CD4-positive, alpha-beta memory T cell (primary cell): ENCODE measurements at places on chromosomes 6 and 20.

- no peak for DNase-seq
Observed at GRCh38 chr6:98717988-98718387, 116.4 kb upstream of the POU3F2 start.

DNA sequence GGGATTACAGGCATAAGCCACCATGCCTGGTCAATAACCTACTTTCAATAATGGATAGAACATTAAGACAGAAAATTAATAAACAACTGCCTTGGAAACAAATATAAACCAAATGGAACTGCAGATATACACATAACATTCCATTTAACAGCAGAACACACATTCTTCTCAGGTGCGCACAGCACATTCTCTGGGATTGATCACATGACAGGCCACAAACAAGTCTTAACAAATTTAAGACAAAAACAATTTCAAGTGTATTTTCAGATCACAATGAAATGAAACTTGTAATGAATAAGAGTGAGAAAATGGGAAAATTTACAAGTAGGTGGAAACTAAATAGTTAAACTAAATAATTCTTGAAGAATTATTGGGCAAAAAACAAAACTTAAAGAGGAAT lies 167.9 kb downstream of the TBX18 start:
- no peak for DNase-seq

DNA sequence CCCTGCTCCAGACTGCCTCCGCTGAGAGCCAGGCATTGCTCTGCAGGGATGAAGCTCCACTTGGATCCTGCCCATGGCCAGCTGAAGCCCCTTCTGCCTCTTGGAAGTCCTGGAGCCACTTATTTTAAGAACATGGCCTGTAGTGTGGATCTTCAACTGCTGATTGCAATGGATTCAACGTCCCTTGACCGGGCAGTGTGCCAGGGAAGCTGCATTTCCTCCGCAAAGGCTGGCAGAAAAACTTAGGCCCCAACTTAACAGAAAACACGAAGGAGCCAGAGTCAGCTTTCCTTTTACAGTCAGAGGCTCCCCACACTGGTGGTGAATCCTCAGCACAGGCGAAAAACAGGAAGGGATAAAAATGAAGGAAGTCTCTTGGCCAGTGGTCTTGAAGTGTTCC lies 26.3 kb upstream of the FOXQ1 start:
- DNase-seq, result no peak

GRCh38 chr20:11852811-11853210 lies 64.9 kb upstream of the BTBD3 start:
- DNase-seq, result no peak

GRCh38 chr20:32159766-32160221 lies 47.7 kb downstream of the PLAGL2 start:
- DNase-seq, result no peak

DNA sequence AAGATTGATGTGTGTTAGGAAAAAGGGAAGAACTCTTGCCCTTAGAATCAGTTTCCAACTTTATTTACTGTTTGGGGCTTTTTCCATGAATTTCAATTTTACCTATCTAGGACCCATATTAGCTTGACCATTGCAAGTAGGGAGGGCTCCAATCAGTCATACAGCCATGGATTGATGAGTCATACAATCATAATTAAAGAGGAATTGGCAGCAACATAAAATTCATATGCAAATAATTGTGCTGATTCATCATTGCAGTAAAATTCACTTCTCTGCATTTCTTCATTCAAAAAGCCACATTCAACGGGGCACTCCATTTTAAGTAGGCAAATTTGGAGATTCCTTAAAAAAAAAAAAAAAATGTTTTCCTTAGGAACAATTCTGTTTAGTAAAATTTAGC lies 1016.4 kb downstream of the KIF16B start:
- no peak for DNase-seq

DNA sequence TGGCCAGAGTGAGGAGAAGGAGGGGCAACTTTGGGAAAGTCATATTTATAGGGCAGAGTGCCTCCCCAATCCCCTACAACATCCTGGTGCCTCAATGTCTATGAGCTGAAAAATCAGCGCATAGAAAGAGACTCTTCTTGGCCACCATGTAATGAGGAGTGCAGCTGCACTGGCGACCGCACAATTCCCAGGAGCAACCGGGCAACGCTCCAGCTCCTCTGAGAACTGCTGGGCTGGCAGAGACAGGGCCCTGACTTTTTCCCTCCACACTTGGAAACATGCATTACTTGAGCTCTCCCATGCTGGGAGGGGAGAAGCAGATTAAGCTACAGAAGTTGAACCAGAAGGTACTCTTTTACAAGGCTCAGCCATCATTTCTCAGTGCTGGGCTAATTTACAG lies 31.4 kb upstream of the MARCKS start:
- DNase-seq, result no peak
